Stimulated activated CD4-positive, alpha-beta T cell treated with anti-CD3 and anti-CD28 coated beads, Interleukin-12 subunit alpha, Interleukin-12 subunit beta, amount 100 ng/mL, for 24 hours (primary cell): ENCODE measurements at places on chromosomes 7 and 10.

GRCh38 chr7:101815826-101816594 lies 1.4 kb upstream of the CUX1 start:
- peak; percentile 39 for DNase-seq

DNA sequence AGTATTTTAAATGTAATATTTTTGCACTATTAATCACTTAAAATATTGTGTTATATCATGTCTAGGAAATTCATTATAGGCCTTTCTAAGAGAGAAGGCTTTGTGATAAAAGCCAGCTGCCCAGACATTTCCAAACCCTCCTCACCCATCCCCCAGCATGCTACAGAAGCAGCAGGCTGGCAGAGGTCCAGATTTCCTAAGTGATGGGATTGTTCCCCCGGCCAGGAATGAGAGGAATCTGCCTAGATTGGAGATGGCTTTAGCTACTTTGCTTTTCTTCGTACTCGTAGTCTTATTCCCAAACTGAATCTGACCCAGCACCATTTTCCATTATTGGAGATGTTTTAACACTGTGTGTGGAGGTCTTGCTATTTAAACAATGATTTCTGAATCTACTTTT lies 29.4 kb downstream of the CDK14 start:
- no peak for DNase-seq

GRCh38 chr7:47393406-47393805 lies 188.5 kb downstream of the TNS3 start:
- DNase-seq, result no peak

DNA sequence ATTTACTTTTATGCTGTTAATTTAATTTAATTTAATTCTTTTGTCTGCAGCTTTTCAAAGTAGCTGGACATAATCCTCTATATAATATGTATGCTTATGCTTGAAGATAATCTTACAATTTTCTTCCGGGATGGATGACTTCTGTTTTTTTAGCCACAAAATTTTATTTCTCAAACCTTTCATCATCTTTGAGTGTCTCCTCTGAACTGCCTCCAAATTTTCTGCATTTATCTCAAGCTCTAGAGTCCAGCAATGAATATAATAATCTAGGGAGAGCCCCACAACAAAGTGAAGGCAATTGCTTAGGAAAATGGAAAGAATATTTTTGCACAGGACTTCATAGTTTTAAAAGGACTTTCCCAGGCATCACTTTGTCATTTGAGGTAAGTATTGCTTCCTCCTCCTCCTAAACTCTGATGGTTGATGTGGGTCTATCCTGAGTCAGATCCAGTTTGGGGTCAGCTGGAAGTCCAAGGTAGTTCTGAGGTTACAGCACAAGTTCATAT lies 53.7 kb upstream of the FAM3C start:
- DNase-seq, result no peak

- peak; percentile 54 for DNase-seq
These were observed 71.9 kb upstream of the DUSP5 start for GRCh38 chr10:110425684-110426293.

DNA sequence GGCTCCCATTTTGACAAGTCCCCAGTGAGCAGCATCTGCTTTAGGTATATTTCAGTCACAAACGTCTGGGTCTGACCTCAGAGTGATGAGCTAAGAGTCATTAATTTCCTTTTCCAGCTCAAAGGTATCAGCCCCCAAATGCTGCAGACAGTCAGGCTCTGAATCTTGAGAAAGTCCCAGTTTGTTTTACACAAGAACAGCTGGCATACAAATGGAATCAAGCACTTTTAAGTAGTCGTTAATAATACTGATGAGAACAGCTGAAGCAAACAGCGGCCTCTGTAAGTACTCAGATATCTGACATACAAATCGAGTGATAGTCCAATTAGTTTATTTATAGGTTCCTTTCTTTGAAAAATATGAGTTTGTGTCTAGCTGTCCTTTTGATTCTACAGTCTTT lies 49.4 kb upstream of the MSRB2 start:
- no peak for DNase-seq

GRCh38 chr10:120818301-120818700 lies 32.9 kb upstream of the WDR11 start:
- DNase-seq, result no peak

DNA sequence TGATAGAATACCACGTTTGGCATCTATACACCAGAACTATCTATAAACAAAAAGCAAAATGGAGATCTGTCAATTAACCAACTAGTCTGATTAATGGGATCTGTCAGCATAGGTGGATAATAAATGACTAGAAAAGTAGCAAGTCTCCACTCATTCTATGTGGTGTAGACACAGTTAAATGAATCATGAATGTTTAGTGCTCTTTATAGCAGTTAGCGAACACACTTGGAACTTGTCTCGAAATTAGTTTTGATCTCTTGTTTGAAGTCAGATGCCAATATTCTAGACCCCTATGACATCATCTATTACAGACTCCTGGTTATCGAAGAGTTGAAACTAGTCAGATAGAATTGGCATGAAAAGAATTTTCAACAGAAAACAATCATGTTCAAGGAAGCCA lies 259.7 kb downstream of the AHR start:
- no peak for DNase-seq

GRCh38 chr10:124745673-124746072 lies 1.5 kb upstream of the FAM53B start:
- DNase-seq, result no peak

DNA sequence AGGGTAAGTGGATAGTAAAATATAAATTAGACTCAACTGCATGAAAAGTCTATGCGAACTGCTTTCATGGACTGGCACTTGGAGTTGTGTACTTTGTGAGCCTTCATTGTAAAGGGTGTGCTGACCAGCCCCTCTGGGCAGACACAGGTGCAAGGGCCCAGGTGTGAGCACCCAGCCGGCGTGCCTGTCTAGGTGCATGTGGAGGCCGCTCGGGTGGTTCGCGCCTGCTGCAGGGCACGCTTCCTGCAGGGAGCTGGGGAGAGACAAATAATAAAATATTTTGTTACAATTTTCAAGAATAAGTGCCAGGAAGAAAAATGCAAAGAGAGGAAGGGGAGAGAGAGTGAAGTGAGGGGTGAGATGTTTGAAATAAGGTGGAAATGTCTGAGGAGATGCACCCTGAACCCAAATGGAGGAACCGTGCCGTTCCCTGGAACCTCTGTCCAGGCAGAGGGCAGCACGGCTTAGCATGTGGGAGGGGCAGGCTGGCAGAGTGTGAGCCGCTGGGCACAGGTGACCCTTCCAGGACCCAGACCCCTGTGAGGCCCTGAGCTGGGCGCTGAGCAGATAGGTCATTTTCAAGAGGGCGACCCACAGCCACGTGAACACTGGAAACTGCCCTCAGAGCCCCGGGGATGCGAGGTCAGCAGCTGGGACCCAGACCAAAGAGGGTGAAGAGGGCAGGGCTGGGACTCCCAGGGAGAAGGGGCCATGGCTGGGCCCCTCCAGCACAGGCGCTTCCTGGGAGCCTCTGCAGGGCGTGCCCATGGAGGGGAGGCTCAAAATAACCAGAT lies 28.7 kb downstream of the RNF32 start:
- no peak for DNase-seq

DNA sequence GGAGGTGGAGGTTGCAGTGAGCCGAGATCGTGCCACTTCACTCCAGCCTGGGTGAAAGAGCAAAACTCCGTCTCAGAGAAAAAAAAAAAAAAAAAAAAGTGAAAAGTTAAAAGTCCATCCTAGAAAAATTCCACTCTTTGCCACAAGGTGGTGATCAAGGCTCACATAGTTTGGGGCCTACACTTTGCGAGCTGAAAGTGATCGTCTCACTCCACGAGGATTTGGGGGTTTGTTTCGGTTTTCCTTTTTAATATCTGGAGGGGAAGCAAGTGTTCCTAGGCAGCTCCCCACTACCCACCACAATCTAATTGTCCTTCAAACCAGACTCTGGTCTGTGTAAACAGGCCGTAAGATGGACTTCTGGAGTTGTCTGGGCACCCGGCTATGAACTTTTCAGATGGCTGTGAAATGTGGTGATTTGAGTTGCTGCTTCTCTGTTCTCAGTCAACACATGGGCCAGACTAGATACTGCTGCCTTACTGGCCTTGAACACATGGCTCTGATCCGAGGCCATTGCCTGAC lies 27.1 kb downstream of the PRLHR start:
- no peak for DNase-seq

DNA sequence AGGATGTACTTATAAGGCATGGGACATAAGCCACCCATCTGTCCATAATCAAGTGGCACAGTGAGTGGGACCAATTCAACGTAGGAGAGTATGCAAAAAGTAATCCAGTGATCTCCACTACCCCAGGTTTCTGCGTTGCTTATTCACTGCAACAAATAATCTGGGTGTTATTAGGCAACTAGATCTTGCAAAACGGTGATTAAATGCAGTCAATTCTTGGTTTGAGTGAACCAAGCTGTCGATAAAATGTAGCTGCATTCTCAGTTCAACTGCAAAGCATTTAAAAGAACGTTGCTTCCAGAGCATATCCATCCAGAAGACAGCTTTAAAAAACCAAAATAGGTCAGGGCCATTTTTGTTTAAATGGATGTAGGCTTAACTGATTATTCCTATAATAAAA lies 5.0 kb downstream of the LSMEM1 start:
- no peak for DNase-seq

GRCh38 chr7:5689118-5689517 lies 92.3 kb downstream of the RNF216 start:
- DNase-seq, result no peak

DNA sequence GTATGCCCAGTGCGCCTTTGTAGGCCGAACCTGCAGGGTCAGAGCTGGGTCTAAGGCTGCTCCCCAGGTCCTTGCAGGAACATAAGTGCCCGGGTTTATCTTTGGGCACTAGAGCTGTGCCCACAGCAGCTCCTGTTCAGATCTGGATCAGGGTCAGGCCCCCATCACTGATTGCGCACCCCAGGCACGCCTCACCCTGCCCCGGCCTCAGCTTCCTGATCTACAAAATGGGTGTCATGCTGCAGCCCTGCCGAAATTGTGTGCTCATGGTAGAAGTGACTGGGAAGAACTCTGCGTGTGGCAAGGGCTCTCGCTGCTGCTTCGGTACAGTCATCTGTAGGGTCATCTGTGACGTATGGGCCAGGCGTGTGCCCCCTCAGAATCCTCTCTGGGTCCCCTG lies 100.7 kb downstream of the GRK5 start:
- no peak for DNase-seq

DNA sequence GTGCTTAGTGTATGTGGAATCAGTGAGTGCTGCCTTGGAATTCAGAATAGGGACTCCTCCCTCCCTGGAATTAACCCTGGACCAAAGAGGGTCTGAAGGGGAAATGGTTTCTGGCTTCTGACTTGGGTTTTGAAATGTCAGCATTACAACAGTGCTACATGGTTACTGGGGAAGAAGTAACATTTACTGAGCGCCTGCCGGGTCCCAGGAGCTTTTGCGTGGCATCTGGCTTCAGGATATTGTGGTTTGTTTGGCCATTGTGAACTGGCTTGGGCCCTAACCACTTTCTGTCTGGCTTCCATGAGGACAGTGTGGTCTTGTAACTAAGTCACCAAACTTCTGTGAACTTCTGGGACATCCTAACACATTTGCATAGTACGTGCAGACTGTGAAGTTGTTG lies 21.3 kb downstream of the TSPAN15 start:
- DNase-seq, result no peak

DNA sequence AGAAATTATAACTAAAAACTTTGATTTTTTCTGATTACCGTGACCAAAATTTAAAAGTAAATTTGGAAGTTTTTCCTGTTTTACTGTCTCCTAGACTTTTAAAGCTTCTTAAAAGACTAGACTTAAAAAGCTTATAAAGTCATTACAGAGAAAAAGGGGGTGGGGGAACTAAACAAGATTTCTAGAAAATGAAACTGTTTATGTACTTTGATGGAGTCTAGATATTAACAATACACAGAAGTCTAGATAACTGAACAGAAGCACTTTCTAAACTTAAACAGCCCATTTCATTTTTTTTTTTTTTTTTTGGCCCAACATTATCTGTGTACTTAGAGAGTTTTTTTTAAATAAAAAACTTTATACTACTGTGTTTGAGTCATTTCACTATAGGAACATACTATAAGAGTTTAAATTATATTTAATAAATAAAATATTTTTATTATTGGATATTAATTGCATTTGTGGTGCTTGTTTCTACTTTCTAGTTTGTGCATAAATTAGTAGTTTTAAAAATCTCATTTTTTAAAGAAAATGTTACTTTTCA lies 98.5 kb downstream of the PHTF2 start:
- DNase-seq, result no peak

GRCh38 chr7:76233538-76234281 lies 32.0 kb downstream of the SRRM3 start:
- no peak for DNase-seq

GRCh38 chr7:131105294-131105798 lies 222.3 kb upstream of the MKLN1 start:
- DNase-seq, result no peak

DNA sequence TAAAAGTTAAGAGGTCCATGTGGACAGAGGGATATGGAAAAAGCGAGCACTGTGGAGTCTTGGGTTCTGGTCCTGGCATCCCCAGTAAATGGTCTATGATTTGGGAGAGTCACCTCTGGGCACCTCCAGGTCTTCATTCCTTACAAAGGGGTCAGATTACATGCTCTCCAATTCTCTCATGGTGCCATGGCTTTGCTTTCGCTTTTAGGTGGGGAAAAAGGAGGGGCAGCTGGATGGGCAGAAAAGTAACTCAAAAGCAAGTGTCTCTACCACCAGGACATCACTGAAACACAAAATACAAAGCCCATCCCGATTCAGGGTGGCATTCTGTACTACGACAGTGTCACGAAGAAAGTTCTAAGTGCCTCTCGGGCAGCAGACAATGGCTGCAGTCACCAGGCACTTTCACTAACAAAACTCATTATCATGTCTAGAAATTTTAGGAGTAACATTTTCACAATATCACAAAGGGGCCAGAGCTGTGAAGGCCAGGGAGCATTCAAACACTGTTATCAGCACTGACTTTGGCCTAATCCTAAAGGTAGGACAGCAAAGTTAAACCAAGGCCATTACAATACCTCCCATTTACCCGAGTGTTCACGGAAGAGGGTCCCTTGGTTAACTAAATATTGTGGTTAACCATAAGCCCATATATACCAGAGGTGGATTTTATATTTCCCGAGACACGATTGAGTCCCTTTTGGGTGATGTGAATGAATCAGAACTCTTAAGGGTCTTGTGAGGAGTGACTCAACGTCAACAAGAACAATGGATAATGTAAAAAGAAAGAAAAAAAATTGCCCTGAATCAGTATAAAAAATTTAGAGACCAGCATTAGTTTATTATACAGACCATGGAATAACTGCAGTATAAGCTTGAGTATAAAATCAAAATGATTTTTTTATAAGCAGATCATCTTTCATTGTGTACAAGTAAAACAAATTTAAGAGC lies 2.5 kb downstream of the PSAP start:
- no peak for DNase-seq

GRCh38 chr7:120806669-120807068 lies 51.3 kb downstream of the TSPAN12 start:
- DNase-seq, result no peak

GRCh38 chr7:136086712-136087111 lies 109.6 kb upstream of the MTPN start:
- no peak for DNase-seq

GRCh38 chr10:15485684-15486316 lies 114.7 kb upstream of the FAM171A1 start:
- no peak for DNase-seq

- DNase-seq, result no peak
These were observed 178.0 kb upstream of the FRMD4A start for GRCh38 chr10:14508725-14509124.

GRCh38 chr7:69922026-69922803 lies 323.9 kb downstream of the AUTS2 start:
- no peak for DNase-seq
